Midbrain (tissue), 1 donor: ENCODE measurements at places on chromosomes 6 and 20.

GRCh38 chr6:35179901-35180535 lies 33.7 kb upstream of the SCUBE3 start:
- no peak for DNase-seq

DNA sequence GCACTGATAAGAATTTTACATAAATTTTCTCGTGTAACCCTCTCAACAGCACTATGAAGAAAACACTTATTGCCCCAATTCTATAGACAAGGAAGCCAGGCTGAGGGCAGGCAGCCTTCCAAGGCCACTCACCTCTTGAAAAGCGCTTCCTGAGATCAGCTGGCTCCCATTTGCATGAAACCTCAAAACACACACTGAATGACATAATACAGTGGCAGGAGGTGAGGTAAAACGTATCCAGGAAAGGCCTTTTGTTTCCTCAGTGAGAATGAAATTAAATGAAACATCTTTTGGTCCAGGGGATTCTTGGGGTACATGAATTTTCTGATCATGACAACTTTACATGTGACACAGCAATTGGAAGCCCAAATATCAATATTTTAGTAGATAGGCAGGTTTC lies 112.5 kb downstream of the WDR27 start:
- DNase-seq = no peak

- DNase-seq = no peak
These were observed 408.2 kb upstream of the FKBP1C start for GRCh38 chr6:62803094-62803493.

- DNase-seq = no peak
These were observed 155.5 kb downstream of the CFAP61 start for GRCh38 chr20:20207872-20208271.

GRCh38 chr6:7540595-7540994 lies 876 bp upstream of the DSP start:
- no peak for DNase-seq

- no peak for DNase-seq
These were observed 115.9 kb downstream of the LY86 start for GRCh38 chr6:6704103-6705060.

- no peak for DNase-seq
These were observed 254.4 kb upstream of the KCNQ5 start for GRCh38 chr6:72367439-72367838.

- DNase-seq = no peak
These were observed 52.8 kb upstream of the AKIRIN2 start for GRCh38 chr6:87754828-87755227.

DNA sequence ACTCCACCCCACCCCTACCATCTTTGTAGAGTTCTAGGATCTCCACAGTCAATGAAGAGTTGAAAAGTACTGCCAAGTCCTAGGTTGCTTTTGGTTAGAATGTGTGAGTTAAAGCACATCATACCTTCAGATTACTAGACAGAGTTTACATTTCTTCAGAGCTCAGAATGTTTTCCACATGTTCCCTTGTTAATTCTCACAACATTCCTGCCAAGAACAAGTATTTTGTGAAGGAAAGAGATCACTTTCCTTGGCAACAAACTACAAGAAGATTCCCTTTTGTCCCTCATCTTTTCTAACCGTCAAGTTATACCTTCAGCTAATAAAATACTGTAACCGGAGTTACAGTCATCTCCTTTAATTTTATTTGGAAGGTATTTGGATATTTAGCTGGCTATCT lies 266.8 kb downstream of the ZFAND3 start:
- no peak for DNase-seq

GRCh38 chr6:98775205-98775604 lies 59.2 kb upstream of the POU3F2 start:
- DNase-seq = no peak

DNA sequence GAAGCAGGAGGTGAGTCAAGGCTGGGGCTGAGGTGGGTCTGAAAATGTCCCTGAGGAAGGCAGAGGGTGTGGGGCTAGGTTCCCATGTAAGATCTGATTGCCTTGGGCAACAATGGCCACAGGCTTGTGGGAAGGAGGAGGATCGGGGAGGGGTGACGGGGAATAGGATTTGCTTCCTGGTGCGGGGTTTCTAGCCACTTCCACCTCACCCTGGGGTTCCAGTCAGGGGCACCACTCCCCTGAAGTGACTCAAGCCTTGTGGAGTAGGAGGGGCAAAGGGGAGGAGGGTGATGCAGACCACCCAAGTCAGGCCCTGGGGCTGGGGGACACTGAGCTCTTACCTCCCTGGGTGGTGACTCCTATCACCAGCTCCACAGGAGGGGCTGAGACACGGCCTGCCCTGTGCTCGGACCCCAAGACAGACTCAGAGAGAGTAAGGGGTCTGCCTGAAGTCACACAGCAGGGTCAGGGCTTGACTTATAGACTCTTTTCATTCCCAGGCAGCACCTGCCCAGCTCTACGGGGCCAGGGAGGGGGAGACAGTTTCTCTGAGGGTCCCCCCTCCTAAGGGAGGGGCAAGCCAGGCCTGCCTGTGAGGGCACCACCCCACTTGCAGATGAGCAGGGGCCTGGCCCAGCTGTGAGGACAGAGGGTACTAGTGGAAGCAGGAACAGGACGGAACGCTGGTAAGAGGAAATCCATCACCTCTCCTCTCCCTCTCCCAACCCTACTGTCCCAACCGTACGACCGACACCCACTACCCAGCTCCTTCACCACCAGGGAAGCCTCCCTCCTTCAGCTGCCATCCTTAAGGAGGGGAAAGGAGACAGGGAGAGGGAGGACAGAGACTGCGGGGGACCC lies 12.4 kb upstream of the SPDEF start:
- no peak for DNase-seq

DNA sequence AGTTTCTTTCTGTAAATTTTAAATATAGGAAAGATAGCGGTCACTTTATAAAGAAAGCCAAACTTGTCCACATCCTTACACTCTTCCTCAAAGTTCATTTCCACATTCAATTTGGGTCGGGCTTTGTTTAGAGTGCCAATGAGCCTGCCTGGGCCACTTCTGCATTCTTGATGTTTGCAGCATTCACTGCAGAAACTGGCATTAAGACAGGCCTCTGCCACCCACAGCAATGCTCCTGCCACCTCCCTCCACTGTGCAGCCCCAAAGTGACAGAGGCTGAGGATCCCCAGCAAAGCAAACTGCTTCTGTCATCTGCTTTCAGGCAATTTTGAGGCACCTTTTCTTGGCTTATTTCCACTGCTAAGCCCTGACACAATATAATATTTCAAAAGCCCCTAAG lies 61.2 kb downstream of the TNFAIP3 start:
- peak; percentile 27 for DNase-seq

DNA sequence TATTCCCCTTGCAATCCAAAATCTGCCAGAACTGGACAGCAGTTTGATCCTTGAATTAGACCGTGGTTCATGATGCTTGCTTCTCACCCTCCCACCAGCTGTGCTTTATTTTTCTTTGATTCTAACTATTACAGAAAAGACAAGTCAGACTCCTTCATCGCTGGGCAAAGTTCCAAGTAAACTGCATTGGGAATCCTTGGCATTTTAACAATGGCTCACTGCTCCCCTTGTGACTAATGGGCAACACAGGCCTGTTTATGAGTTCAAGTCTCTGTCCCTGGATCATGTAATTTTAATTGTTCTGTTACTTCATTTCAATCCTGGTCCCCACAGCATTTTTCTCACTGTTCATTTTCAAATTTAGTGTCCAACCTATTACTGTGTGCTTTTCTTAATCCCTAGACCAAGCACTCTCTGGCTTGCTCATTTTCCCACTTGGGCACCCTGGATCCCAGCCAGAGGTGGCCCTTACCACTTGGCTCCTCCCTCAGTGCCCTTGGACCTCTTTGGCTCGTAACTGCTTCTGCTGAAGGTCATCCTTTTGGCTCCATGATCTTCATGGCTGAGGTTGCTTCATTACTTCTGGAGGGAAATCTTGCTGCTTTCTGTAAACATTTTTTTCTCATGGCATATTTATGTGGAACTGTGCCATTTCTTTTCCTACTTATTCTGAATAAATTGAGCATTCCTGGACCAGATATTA lies 32.8 kb downstream of the PSMB9 start:
- no peak for DNase-seq

DNA sequence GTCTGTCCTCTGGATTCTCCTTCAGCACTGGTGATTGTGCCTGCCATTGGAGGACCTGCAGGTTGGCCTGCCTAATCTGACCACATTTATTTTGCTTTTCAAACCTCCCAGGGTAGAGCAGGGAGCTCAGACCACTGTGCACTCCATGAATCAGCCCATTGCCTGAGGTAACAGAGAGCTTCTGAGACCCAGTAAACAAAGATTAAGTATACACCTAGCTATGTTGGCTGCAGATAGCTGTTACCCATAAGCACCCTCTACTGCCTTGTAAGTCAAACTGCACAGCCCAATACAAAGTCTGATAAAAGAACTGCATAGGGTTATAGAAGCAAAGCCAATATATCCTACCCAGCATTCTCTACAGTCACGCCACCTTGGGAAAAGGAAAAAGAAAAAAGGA lies 338.7 kb downstream of the HTR1B start:
- no peak for DNase-seq

DNA sequence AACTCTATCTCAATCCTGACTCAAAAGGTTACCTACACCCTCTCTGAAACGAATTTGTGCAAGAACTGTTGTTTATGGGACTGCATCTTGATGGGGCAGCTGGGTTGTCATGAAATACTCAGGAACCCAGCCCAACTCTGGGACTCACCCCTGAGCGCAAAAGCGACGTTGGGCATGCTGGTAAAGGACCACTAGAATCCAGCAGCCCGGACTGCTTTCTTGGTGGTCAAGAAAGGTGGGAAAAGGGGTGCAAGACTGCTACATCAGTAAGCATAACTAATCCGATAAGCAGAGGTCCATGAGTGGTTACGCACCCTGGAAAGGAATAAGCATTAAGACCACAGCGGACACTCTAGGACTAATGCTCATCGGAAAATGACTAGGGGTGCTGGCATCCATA lies 6.3 kb upstream of the PRR18 start:
- DNase-seq = no peak

DNA sequence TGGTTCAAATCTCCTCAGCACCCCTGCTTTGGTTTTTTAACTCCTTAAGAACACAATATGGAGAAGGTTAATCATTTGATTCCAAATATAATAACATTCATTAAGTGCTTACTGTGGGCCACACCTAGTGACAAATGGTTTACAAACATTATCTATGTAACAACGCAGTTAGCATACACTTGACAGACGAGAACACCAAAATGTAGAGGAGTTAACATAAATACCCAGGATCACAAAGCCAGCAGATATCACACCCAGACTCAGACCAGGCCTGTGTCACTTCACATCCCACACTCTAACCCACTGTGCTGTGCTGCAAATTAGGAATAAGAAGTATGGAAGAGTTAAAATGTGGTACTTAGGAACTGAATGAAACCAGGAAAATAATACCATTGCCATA lies 82.9 kb downstream of the AGPAT4 start:
- DNase-seq = no peak

- no peak for DNase-seq
These were observed 412.7 kb downstream of the GRIK2 start for GRCh38 chr6:101806241-101806640.

- DNase-seq = no peak
These were observed 280.5 kb downstream of the SYNE1 start for GRCh38 chr6:152356662-152357061.

- no peak for DNase-seq
These were observed 17.1 kb downstream of the REPS1 start for GRCh38 chr6:138970856-138971425.

DNA sequence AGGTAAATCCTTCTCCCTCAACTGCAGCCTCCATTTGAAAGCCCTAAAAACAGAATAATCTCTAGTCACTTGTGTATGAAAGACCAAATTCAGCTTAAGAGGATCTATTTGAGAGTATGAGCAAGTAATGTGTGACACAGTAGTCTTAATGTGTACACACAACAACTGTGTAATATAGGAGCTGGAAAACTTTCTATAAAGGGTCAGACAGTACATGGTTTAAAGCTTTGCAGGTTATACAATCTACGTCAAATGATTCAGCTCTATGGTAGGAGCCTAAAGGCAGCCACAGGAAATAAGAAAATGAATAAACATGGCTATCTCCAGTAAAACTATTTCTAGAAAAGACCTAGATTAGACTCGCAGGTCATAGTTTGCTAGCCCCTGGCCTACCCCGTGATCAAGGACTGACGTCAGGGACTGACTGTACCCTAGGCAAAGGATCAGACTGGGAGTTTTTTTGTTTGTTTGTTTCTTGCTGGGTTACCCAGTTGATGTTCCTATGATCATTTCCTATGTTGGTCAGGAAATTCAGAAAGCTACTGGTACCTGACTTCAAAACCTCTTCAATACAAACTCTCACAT lies 39.7 kb downstream of the BTBD9 start:
- DNase-seq = no peak

DNA sequence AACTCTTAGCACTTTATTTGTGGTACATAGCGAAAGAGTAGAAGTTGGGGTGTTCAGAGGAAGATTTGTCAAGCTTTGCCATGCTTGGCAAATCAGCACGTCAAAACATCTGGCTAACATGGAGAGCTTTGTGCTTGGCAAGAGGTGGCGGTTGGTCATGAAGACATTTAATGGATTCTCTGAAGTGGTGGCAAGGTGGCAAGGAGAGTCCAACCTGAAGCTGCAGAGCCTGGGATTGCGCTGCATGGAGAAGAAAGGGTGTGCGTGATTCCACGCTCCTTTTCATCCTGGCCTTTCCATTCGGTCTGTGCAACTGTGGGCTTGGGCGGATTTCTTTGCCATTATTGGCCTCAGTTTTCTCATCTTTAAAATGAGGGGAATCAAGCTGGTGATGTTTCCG lies 3.1 kb downstream of the PYGB start:
- no peak for DNase-seq

GRCh38 chr6:89022798-89023197 lies 57.8 kb upstream of the PNRC1 start:
- DNase-seq = no peak

DNA sequence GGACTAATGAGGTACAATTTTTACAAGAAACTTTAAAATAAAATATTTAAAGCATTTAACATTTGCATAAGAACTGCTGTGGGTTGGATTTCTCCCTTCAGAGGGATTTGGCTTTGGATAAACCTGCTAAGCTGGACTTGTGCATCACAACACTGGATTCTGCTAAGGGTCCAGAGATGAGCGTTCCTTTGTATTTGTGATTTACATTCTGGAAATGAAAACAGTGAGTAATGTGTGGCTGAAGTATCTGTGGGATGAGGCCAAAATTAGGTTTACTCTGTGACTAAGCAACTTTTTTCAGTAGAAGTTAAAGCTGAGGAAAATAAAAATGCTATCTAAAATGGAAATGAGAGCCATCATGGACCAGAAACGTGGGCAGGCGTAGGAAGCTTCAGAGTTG lies 494.3 kb downstream of the EPM2A start:
- DNase-seq = no peak

DNA sequence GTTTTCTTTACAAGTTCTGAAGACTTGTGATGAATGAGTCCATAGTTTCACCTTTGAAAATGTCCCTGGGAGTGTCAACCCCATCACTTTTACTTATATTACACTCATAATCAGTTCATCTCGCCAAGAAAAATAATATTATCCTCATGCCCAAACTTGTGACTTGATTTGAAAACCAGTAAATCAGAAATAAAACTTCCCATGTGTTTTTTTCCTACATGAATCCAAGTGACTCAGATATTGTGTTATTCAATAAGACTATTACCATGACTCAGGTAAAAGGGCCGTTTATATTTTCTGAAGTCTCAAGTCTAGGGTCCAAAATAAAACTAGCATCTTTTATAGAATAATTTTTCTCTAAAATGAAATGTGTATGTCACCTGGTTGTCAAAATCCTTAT lies 15.8 kb upstream of the CYP24A1 start:
- no peak for DNase-seq
